ENCODE measurements at places on chromosomes 2 and 18.

DNA sequence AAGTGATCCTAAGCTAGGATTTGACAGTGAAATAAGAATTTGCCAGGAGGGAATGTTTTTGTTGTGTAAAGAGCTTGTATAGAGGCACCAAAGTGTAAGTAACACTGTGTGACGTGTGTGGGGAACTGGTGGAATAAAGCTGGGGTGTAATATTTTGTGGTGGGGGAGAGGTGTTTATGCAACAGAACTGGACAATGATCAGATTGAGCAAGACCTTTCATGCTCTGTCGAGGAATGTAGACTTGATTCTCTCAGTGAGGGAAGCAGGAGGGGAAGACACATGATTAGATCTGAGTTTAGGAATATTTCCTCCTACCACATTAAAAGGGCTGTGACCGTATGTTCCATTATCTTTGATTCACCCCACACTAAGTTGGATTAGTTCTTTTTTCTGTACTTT, 43.6 kb downstream of the EFEMP1 start:
- DNase-seq = no peak

DNA sequence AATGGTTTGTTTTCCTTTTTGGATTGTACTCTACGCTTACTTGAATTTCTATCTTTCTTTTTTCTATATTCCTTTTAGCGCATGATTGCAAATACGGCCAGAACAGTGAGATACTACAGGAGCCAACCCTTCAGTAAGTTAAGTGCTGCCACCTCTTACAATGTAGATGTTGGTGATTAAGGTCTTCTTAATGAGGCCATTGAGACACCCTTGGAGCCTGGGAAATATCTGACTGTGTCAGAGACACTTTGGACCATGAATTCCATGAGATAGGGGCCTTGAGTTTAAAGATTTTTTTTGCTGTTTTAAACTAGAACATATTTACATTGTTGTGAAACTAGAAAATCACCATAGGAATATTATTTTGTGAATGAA, 27.1 kb upstream of the MAP3K20 start:
- no peak for DNase-seq

- DNase-seq = no peak
These were observed 14.8 kb downstream of the SP110 start for GRCh38 chr2:230205034-230205433.

DNA sequence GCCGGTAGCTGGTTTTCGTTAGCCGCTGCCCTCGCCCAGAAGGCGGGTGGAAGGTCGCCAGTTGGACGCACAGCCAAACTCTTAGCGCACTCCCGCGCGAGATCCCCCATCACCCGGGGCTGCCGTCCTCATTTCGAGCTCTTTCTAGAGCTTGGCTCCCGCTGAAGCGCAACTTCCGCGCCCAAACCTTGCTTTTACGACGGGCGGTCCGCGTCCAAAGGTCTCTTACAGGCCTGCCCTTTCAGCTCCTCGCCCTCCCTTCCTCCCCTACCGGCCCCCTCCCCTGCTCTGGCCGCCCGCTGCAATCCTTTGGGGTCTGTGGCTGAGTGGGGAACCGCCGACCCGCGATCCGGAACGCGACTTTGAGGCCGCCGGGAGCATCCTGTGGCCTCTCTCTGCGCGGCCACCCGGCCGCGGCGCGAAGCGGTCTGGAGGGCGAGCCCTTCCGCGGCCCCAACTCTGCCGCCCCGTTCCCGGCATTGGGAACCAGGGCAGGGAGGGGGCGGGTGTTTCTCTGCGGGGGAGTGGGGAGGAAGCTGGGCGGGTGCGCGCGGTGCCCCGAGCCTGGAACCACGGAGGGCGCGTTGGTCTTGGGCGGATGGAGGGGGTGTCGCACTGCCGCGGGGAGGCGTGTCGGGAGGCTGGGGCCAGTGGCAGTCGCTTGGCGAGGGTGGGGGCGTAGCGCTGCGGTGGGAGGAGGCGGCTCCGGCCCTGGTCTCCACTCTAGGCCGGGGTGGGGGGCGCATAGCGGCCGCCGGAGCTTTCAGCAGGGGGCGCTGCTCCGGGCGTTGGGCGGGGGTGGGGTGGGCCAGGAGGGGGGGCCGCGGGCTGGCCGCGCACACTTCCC, at the start of gene GDF7:
TSS of gene GDF7 (plus strand) at position 841 of the 847 bp plus-strand sequence. CDS start 96 bp downstream, outside the sequence.
- DNase-seq = peak; percentile 60

- DNase-seq = no peak
These were observed 216.6 kb downstream of the HDAC4 start for GRCh38 chr2:239184179-239184578.

GRCh38 chr2:196128749-196129148, 42.6 kb downstream of the STK17B start:
- DNase-seq = no peak

GRCh38 chr18:2147476-2148230, 423.7 kb downstream of the METTL4 start:
- DNase-seq = no peak

DNA sequence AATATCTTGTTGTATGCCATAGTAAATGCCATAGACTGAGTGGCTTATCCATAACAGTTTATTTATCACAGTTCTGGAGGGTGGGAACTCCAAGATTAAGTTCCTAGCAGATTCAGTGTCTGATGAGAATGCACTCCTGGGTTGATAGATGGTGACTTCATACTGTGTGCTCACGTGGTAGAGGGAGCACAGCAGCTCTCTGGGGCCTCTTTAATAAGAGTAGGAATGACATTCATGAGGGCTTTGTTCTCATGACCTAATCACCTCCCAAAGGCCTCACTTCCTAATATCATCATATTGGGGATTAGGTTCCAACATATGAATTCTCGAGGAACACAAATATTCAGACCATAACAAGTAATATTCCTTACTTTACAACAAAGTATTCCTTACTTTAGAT, 98.1 kb upstream of the SH3BP4 start:
- no peak for DNase-seq

DNA sequence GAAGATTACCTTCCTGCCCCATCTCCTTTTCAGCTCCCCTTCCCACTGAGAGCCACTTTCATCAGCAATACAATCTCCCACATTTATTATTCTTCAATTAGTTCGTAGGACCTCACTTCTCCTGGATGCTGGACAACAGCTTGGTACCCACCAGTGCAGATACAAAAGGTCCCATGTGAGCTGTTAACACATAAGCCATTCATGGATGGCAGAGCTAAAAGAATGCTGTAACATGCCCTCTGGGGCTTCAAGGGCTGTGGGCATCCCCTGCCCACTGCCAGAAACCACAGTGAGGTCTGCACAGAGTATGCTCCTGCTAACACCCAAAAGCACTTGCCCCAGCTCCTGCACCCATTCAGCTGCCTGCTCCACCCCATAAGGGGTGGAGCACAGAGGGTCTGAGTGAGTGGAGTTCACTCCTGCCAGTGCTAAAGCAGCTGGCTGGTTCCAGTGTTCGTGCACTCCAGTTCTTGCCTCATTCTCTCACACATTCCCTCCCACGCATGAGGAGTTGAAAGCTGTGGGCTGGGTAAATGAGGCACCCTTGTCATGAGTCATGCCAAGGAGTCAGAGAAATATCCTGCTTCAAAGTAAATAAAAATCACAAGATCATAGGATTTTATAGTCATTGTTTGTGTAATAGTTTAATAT, 305.9 kb upstream of the TMEFF2 start:
- DNase-seq = no peak

- no peak for DNase-seq
These were observed 89.5 kb downstream of the PXDN start for GRCh38 chr2:1654696-1655374.

- no peak for DNase-seq
These were observed 1009.6 kb upstream of the DDX18 start for GRCh38 chr2:116804901-116805300.

- DNase-seq = no peak
These were observed 421.0 kb downstream of the ZNF521 start for GRCh38 chr18:24930971-24931370.

DNA sequence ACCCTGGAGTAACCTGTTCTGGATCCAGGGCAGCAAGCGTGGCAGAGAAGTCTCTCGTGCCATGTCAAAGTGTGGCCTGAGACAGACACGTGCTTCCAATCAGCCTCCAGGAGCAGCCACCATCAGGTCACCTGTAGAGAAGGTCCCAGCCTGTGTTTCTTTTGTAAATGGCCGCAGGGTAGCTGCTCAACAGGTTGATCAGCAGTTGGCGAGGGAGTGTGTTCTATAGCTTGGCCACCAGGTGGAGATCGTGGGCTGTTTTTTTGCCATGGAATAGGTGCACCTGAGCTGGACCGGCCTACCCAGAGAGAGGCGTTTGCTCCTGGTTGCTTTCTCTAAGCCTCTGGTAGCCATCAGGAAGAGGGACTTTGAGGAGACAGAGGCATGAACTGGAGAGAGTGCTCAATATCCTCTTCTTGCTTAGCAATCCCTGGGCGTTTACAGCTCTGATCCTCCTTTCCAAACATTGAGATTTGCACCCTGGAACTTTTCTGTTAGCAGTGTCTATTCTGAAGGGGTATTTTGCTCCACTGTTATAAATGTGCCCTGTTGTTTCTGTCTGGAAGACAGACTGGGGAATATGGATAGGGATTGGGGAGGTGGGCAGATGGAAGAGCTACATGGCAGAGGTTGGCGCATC, 34.2 kb upstream of the EN1 start:
- DNase-seq = peak; percentile 79
